ENCODE measurements at places on chromosomes 6 and 20.

DNA sequence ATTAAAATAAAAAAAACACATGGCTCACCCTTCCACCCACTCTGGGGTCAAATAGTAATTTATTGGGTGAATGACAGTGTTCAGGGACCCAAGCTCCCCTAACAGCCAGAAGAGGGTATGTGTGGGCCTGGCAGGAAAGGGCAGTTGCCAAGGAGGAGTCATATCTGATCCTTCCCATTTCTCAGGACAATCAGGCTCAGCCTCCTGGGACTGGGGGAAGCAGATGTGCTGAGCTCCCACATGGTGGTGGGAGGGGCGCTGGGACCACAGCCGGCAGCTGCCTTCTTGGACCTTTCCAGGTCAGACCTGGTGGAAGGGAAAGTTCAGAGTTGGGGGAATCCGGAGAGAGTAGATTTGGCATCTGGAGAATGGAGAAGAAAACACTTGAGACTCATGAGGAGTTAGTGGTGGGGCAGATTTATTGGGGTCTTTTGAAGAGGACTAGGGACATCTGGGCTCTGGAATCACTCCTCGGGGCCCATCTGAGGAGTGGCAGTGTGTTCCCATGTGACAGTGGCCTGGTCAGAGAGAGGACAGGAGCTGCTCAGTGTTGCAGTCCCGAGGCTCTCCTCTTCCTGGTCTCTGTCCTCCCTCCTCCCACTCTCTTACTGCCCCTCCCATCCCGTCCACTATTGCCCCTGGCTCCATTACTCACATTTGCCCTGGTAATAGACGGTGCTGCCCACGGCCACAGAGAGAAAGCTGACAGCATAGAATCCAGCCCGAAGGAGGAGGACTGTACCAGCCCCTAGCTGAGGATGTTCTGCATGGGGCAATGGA is 3.0 kb downstream of the LST1 start:
- no peak for DNase-seq

GRCh38 chr20:62132421-62132820 is 10.1 kb downstream of the LSM14B start:
- no peak for DNase-seq

GRCh38 chr6:170080828-170081371 is 210.0 kb downstream of the DLL1 start:
- DNase-seq: peak; percentile 49

- peak; percentile 71 for DNase-seq
Observed at GRCh38 chr6:46888578-46888977, 33.2 kb downstream of the ADGRF5 start.

- DNase-seq: peak; percentile 62
Observed at GRCh38 chr6:143396497-143397226, 53.8 kb downstream of the ADAT2 start.

DNA sequence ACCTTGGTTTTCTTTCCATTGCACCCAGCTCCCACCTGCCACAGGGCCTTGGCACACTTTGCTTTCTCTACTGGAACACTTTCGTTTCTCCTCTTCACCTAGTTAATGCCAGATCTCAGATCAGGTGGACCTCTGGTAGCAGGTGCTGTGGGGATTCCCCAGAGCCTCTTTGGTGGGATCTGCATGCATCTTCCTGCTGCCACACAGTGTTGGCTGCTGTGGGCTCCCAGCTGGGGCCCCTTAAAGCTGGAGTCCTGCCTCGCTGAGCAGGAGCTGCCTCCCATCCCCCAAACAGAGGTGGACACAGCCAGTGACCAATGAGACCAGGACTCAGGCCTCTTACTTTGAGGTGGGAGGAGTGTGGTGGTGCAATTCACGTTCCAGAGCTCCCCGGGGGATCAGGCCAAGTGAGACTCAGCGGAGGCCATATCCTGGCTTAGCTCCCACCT is 28.4 kb downstream of the CEBPB start:
- no peak for DNase-seq

DNA sequence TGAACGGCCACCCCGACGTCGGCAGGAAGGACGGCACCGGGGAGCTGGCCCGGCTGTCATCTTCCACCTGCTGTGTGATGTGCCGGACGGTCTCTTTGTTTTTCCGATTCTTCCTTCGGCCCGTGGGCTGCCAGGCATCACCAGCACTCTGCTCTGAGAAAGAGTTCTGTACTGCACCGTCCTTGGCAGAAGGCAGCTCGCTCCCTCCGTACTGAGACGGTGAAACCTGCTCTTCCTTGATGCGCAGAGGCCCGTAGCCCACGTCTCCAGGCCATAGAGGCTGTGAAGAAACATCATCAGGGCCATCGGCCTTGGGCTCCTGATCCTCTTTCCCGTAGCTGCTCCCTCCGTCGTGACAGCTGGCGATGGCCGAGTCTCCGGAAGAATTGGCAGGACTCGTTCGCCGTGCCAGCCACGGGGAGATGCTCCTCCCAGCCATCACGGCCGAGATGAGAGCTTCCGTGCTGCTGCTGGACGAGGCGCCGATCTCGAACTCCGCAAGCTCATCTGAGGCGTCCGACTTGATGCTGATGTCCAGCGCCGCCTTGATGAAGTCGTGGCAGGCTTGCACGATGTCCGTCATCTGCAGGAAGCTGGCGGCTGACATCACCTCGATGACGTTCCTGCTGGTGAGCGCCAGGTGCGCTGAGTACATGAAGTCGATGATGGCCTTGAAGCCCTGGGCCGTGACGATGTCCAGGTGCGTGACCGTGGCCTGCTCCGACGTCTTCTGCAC is 41.1 kb downstream of the ZBTB46 start:
- DNase-seq: no peak

GRCh38 chr6:161138543-161139303 is 135.1 kb downstream of the AGPAT4 start:
- peak; percentile 49 for DNase-seq

GRCh38 chr6:124254941-124255685 is 451.4 kb downstream of the NKAIN2 start:
- no peak for DNase-seq

DNA sequence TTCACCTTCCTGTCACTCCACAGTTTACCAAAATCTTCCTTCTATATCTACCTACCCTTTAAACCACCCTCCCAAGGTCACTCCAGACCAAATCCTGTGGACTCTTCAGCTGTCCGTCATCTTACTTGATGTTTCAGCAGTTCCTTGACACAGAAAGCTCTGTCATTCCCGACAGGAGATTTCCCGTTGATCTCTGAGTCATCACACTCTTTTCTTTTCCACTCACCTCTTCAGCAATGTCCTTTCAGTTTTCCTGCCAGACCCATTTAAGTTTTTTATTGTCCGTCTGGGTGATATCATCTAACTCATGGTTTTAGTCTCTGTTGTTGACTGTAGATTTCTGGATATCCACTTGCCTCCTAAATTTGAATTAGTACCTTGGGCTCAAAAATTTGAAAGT is 69.9 kb upstream of the SCGN start:
- no peak for DNase-seq

DNA sequence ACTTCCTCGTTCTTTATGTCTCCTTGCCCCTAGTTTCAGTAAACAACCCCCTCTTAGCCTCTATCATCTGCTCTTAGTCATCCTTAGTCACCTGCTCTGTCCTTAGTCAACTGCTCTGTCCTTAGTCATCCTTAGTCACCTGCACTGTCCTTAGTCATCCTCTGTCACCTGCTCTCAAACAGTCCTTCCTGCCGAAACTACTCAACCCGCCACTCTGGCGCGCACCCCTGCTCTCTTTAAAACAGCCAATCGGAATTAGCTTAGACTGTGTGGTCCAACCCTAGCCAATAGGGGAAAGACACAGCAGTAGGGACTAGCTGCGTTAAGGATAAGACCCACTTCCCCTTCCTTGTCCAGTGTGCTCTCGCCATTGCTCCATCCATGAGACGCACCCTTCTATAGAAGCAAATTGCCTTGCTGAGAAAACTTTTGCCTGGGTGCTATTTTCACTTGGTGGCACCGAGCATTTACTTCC is 73.9 kb downstream of the BACH2 start:
- peak; percentile 87 for DNase-seq

- DNase-seq: no peak
Observed at GRCh38 chr20:61668065-61668650, 397.5 kb downstream of the TAF4 start.

- DNase-seq: no peak
Observed at GRCh38 chr20:34628026-34628425, 48.9 kb downstream of the PIGU start.

DNA sequence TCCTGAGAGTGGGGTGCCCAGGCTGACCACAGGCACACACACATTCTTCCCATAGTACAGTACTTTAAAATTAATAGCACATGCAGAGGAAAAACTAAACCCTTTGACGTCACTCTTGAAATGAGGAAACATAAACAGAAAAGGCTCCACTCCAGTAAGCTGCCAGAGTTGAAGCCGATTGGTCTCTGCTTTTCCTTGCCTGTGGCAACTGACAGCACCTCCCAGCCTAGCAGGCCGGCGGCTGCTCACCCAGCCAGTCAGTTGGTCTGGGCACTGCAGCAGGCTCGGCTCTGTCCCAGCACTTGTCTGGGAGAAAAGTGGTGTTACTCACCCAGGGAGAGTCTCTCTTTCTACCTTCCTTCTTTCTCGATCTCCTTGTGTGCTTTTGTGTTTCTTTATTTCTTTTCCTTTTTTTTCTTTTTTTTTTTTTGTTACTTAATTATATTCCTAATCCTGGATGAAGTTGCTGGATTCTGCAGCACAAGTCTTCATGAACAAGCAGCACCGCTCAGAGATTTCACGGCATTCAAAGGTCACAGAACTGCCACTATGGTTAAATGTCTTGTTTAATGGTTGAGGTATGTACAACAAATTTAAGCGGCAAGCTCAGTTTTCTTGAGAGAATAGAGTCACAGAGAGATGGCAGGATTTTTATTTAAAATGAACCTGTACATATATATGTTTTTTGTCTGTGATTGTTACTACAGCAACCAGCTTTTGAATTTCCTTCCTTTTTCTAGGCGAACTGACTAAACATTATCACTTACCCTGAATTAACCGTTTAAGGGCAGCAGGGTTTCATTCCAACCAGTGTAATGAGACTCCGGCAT is at the start of gene PDE7B:
Gene PDE7B (plus strand): TSS at position 260 of the 830 bp plus-strand sequence.
- peak; percentile 97 for DNase-seq

GRCh38 chr20:31831211-31831610 is 12.1 kb downstream of the MYLK2 start:
- DNase-seq: no peak

- no peak for DNase-seq
Observed at GRCh38 chr20:8244637-8245036, 112.6 kb downstream of the PLCB1 start.

DNA sequence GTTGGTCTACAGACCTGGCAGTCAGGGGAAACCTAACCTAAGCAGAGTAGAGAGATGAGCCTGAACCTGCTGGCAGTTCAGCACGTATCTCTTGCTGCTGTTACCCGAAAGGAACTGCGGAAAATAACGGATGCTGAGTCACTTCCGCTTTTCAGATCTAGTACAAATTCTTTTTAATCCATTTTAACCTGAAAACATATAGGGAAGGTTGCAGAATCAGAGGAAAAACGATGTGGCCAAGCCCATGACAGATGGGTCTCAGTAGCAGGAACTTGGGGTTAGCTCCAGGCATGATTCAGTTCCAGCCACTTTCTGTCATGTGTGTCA is 351.9 kb upstream of the PRND start:
- no peak for DNase-seq

DNA sequence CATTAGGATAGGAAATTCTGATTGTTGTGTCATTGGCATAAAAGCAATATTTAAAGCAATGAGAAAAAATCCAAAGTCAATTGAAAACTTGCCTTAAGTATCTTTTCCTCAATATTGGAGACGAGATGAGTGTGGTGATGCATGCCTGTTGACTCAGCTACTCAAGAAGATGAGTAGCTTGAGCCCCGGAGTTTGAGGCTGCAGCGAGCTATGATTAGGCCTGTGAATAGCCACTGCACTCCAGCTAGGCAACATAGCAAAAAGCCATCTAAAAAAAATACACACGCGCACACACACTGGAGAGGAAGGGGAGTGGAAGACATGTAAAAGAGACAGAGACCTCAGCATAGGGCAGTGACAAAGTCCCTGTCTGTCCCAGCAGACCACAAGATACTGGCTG is 9.7 kb upstream of the MARCKS start:
- DNase-seq: peak; percentile 68

DNA sequence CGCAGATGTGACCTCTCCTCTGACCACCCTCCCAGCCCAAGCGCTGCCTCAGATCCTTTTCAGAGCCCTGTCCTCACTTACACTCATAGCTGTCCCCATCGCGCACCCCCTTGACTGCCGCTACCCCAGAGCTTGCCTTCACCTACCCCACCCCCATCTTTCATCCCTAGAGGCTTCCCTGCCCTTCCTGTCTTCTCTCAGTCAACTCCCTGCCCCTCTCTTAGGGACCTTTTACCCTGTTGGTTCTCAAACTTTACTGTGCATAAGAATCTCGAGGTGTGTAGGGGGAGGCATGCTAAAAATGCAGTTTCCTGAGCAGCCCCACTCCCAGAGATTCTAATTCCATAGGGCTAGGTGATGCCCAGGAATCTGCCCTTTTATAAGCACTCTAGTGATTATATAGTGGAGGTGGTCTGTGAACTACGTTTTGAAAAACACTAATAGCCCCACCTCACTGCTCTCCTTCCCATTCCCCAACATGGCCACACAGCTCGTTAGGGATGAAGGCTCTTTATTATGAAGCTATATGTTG is 725 bp downstream of the TM9SF4 start:
- peak; percentile 28 for DNase-seq

- no peak for DNase-seq
Observed at GRCh38 chr6:150470960-150471665, 102.3 kb downstream of the IYD start.

- DNase-seq: no peak
Observed at GRCh38 chr6:37851997-37852524, 32.5 kb downstream of the ZFAND3 start.

DNA sequence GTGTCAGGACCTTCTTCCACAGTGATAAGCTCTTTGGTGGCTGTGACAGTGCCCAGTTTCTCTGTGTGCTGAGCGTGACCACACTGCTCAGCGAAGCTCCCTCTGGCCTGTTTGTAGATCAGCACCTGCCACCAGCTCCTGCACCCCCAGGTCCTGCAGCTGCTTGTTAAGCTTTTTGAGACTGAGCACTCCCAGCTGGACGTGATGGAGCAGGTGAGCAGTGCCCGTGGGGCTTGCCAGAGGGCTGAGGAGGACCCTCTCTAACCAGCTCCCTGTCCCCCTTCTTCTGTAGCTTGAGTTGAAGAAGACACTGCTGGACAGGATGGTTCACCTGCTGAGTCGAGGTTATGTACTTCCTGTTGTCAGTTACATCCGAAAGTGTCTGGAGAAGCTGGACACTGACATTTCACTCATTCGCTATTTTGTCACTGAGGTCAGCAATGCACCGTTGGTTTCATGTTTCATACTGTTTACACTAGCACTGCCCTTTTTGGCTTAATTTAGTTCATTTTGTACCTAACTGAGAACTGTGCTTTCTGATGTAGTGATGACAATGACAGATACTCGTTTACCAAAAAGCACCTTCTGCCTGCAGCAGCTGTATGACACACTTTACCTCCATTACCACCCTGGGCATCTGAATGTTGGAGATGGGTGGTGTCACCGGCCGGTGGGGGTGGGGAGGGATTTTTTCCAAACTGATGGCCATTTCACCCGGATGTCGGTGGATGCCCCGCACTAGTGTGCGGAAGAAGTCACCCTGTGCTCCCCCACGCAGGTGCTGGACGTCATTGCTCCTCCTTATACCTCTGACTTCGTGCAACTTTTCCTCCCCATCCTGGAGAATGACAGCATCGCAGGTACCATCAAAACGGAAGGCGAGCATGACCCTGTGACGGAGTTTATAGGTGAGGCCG is 12.5 kb downstream of the NELFCD start:
- DNase-seq: peak; percentile 49

Measured in islet precursor cell (in vitro differentiated cells).